Right forelimb (tissue), 1 donor: ENCODE measurements at places on chromosomes 12 and 14.

- no peak for DNase-seq
These were observed 8.1 kb upstream of the ADCY6 start for GRCh38 chr12:48796976-48797375.

GRCh38 chr14:36227802-36228201 lies 51.3 kb upstream of the PTCSC3 start:
- no peak for DNase-seq

DNA sequence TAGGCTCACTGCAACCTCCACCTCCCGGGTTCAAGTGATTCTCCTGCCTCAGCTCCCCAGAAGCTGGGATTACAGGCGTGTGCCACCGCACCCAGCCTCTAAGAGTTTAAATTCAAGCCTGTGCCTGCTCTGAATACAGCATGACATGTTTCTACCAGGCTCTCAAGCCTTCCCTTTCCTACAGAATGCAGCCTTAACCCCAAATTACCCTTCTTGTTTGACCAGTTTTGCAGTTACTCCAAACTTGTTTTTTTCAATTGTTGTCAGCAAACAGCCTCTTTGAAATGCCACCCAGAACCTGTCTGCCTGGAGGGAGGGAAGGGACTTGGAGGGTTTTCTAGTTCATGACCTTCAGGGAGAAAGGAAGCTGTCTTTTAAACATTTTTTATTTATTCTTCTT lies 15.4 kb downstream of the GLTP start:
- DNase-seq = no peak

GRCh38 chr12:100359822-100360221 lies 2.9 kb downstream of the SLC17A8 start:
- DNase-seq = no peak

DNA sequence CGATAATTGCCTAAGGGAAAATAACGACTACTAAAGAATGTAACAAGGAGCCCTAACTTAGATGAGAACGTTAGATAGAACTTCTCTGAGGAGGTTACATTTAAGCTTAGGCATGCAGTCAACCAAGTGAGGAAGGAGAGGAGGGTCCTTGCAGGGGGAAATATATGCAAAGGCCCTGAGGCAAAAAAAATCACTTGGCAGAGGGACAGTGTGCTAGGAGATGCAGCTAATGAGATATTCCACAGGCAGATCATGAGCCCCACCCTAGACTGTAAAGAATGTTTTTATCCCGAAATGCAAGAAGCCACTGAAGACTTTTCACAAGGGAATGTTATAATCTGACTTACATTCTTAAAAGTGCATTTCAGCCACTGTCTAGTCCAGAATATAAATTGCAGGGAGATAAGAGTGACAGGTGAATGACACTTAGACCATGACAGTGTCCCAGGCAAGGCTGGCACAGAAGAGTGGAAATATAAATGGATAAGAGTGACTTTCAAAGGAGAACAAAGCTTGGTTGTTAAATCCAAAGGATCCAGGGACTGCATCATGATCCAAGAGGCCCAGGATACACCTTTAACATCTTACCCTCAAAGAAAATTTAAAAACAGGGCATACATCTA lies 61.0 kb downstream of the PPM1H start:
- DNase-seq = no peak

- DNase-seq = no peak
These were observed 33.1 kb upstream of the PTPRO start for GRCh38 chr12:15289192-15289591.

DNA sequence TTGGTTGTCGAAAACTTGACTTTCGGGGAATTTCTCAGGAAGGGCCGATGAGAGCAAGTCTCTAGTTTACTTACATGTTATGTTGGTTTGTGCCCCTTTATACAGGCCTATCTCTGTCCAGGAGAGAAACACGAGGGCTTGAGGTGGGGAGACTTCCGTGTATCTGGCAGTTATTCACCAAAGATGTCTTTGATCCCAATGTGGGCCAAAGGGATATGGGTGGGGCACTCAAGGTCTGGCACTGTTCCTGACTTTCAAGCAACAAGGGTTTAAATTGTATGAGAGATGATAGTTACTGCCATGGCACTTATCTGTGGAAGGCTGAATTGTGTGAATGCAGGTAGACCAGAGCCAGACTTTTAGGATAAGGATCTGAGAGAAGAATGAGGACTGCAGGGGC lies 137.2 kb upstream of the DHRS4 start:
- no peak for DNase-seq

GRCh38 chr14:23025151-23025814 lies 9.4 kb downstream of the PSMB5 start:
- DNase-seq = no peak

- DNase-seq = no peak
These were observed 31.1 kb downstream of the FRS2 start for GRCh38 chr12:69501154-69501895.

DNA sequence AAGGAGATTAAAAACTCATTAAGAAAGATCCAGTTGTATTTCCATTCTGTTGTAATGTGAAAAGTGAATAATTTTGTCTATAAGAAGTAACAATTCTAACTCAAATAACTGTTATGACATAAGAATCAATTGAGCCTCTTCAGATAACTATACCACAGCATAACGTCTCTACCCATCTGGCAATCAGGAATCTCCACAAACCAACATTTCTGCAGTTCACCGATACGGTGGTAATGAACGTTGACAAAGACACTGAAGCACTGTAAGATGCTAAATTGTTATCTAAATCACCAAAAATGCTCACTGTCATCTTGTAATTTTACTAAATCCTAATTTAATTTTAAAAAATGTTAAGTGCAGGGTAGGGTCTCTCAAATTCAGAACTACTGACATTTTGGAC lies 130.9 kb upstream of the USP15 start:
- no peak for DNase-seq

GRCh38 chr14:54743382-54743781 lies 159.2 kb downstream of the GCH1 start:
- DNase-seq = no peak

- no peak for DNase-seq
These were observed 1.4 kb upstream of the RAB35 start for GRCh38 chr12:120117961-120118320.

DNA sequence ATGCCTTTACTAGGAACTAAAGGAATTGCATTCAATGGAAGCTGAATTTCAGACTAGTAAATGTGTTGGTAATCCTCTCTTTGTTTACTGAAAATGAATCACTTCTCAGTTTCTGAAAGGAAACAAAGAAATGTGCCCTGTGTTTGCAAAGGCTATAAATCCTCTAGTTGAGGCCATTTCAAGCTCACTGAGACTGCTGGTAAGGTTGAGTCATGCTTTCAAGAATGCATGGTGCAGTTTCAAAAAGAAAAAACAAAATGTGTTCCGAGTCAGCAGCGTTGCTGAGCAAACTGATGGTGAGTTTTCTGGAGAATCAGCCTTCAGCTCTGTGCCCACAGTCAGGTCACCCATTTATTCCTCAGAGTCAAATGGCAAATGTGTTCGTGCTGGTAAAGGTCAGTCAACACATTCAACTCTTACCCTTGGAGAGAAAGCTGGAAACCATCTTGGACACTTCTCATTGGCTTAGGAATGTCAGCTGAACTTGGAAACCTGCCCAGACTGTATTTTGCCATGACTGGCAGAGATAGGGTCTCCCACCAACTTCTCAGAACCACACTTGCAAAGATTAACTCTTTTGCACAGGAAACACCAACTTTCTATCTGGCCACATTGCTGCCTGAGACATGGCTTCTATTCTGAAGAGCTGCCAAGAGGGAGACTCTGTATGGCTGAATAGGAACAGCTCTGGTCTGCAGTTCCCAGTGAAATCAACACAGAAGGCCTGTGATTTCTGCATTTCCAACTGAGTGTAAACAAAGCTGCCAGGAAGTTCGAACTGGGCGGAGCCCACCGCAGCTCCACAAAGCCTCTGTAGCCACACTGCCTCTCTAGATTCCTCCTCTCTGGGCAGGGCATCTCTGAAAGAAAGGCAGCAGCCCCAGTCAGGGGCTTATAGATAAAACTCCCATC lies 484.4 kb downstream of the ATP23 start:
- DNase-seq = no peak

- no peak for DNase-seq
These were observed 42.1 kb upstream of the DICER1 start for GRCh38 chr14:95199298-95199983.

DNA sequence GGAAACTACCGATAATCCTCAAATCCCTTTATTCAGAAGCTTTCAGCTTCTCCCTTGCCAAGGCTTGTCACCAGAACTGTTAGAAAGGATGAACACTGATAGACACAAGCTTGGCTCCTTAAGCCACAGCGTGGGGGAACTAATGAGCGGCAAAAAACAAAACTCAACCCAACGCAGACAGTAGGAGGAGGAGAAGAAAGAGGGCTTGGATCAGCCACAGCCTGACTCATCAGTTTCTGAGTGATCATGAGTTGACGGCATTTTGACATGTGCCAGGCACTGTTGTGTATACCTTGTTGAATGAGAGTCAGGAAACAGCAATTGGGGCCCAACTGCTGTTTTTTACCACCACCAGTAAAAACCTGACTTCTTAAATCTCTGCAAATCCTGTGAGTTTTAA lies 23.7 kb downstream of the PLXNC1 start:
- DNase-seq = no peak

DNA sequence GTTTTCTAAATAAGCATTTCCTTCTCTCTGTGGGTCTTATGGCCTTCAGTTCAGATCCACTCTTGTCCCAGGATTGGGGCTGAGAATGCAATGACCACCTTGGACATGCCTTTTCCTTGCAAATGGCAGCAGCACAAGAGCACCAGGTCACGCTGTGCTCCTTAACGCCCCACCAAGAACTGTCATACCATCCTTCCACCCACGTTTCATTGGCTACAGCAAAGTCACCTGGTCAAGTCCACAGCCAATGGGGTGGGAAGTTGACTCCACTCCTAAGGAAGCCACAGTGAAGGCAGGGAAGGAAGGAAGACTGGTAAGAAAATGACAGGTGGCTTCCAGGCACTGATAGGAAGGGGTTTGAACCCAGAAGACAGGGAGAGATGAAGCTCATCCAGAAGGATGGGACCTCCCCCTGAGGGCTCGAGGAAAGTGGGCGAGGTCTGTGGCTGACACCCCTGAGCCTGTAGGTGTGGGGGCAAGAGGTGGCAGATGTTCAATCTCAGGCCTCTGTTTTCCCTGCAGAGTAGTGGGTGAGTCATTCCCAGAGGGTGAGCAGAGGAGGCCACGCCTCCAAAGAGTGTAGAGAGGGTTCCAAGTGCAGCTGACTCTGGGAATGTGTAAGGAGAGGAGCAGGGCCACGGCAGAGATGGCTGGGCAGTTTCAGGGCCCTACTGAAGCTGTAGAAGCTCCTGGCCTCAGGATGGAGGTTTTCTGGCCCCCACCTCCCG lies 113.5 kb upstream of the VRK1 start:
- no peak for DNase-seq

- DNase-seq = no peak
These were observed 620 bp downstream of the MMP17 start for GRCh38 chr12:131828671-131829355.

GRCh38 chr14:79278798-79279644 lies 932.3 kb downstream of the DIO2 start:
- DNase-seq = peak; percentile 81

GRCh38 chr12:49942921-49943624 lies 7.5 kb upstream of the AQP2 start:
- DNase-seq = no peak

- DNase-seq = no peak
These were observed 261.5 kb downstream of the PCNX1 start for GRCh38 chr14:71168564-71169427.

DNA sequence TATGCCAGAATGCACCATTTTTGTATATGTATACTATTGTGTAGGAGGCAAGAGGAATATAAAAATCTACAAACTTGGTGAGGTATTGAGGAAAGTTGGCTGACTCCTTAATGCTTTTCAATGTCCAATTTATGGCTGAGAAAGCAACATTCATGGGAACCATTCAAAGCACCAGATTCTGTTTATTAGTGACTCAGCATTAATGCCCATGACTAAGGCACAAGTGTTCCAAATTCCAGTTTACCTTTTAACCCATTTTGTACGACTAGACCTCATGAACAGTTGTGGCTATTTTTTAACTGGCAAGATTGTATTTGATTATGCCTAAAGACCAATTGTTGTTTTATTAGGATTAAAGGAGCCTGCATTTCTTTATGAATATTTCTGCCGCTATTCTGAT lies 375.4 kb upstream of the ATP2B1 start:
- DNase-seq = no peak

GRCh38 chr12:118830296-118830695 lies 151.0 kb upstream of the SRRM4 start:
- DNase-seq = no peak

GRCh38 chr12:98232753-98233390 lies 282.5 kb upstream of the TMPO start:
- DNase-seq = no peak

DNA sequence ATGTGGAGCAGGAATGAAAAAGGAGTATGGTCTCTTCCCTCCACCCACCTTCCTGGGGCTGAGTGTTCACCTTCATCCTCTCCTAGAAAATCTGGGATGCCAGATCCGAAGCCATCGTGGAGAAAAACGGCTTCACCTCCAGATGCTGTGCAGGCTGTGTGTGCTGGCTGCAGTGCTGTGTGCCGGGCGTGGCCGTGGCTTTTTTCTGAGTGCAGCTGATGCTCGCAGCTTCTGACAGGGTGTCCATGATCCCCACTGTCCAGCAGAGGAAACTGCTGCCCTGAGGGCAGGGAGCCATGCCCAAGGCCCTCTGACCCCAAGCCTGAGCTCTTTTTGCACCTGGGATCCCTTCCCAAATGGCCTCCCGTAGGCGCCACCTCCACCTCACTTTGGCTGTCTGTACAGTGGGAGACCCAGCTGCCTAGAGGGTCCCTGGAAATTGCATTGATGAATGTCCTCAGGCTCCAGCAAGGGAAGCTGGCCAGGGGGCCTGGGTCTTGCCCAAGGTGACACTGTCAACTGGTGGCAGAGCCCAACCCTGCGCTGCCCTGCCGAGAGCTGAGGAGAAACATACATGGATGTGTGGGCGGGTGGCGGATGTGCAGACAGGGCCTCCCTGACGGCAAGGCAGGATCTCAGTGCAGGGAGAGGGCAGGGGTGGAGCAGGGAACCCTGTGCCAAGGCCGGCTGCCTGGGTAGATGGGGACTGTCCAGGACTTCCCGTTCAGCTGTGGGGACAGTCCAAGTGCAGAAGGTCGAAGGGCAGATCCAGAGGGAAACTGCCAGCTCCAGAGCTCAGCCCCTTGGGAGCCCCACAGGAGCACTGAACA lies 53.3 kb downstream of the BEGAIN start:
- peak; percentile 49 for DNase-seq

- no peak for DNase-seq
These were observed 11.6 kb upstream of the SYNDIG1L start for GRCh38 chr14:74437496-74438053.

GRCh38 chr14:75605916-75606315 lies 27.5 kb downstream of the FLVCR2 start:
- DNase-seq = no peak

DNA sequence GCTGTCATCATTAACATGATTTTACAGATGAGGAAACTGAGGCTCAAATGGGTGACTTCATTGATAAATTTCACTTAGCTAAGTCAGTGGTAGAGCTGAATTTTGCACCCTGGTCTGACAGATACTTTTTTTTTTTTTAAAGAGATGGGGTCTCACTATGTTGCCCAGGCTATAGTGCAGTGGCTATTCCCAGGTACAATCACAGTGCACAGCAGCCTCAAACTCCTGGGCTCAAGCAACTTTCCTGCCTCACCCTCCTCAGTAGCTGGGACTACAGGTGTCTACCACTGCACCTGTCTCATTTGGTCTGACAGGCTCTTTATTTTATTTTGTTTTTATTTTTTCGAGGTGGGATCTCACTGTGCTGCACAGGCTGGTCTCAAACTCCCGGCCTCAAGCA lies 24.2 kb upstream of the CORO1C start:
- DNase-seq = no peak

- no peak for DNase-seq
These were observed 579.1 kb downstream of the SLC16A7 start for GRCh38 chr12:60174941-60175340.
